ENCODE measurements at places on chromosomes 7 and 10.

GRCh38 chr10:72097448-72098300 is 9.3 kb upstream of the SPOCK2 start:
- DNase-seq: no peak

GRCh38 chr7:155380221-155380861 is 77.6 kb upstream of the EN2 start:
- peak; percentile 28 for DNase-seq

GRCh38 chr10:98285416-98285815 is 17.4 kb upstream of the LOXL4 start:
- DNase-seq: no peak

GRCh38 chr7:605661-606450 is 86.2 kb upstream of the PDGFA start:
- no peak for DNase-seq

DNA sequence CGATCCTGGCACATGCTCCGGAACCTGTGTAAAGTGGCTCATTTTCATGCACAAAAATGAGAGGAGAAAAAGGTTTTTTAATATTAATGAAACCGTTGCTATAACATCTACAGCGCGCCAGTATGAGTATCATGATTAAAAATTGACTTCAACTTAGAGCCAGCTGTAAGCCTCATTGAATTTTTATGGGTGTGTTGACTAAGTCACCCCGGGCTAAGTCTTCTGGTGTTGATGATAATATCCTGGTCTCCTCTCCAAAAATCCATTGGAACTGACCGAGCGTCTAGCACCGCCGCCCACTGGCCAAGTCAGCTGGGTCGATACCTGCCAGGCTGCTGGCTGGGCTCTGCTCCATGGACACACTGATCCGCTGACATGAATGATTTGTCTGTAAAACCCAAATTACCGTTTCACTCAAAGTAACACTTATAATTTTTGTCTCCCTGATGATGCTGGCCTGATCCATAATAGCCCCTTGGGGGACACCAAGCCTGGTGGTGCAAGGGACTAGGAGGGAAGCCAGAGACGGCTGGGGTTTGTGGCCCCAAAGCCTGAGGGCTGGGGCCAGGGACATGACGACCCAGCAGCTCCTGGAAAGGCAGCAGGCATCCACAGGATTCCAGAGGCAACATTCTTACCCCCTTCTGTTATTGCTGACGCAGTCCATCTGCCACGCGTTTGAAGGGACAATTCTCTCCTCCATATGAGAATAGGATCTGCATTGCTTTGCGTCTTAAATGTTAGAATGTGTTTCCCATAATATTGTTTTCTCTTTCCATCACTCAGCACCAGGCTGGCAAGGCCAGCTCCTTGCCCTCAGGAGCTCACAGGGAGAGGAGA is 131.0 kb upstream of the PPP2R2D start:
- DNase-seq: no peak

DNA sequence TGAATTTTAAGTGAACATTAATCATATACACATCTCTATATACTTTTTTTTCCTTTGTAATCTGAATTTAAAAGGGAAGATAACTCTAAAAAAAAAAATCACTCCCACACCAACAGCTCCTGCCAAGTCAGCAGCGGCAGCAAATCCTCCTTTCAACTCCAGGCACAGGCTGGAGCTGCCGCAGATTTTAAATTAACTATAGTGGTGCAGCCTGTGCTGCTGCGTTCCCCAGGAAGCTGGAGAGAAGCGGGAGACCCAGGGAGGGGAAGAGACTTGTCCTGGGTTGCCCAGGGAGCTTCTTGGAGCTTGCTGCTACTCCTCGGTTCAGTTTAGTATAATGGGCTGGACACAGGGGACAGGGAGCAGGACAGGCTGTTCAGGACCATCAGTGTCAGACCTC is 32.6 kb upstream of the HSPB1 start:
- DNase-seq: no peak

DNA sequence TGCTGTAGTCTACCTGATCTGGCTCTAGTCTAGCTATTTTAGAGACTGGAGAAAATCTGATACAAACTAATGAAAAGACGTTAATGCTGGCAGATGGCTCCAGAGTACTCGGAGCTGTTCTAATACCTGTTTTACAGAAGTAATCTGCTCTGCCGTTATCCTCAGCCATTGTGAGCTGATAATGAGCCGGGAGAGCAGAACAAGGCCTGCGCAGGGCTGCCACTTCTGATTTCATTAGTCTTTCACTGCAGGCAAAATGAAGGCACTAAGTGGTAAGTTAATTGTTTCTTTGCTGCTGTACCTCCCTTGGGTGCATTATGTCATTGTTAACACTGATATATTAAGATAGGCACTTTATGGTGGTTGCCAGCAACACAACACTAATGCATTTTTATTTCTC is 456.4 kb upstream of the PFKP start:
- no peak for DNase-seq

- no peak for DNase-seq
These were observed 24.5 kb downstream of the XPNPEP1 start for GRCh38 chr10:109898666-109899355.

DNA sequence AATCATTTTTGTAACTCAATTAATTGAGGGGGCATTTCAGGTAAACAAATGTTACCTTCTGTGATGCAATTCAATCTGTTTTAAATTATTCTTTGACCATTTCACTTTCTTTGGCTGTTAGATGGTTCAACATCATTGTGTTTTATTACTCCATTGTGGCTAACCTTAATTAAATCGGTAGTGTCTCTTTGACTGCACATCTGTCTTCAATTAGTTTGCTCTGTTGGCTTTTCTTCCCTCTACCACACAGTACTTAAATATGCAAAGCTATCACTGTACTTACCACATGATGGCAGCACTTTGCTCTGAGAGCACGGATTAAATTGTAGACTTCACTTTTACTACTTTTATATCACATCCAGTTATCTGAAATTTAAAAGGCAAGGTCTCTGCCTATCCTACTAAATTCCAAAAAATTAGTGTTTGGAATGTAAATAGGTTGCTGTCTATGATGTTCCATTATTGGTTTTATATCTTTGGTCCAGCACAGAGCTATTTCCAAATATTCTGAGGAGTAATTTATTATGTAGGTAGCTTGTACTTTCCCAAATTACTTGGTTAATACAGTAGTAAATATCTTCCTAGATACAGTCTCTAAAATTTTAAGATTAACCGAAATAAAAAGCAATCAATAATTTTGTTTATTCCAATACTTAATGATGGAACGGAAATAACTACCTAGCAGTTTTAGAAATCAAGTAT is 352.0 kb downstream of the PCLO start:
- no peak for DNase-seq

DNA sequence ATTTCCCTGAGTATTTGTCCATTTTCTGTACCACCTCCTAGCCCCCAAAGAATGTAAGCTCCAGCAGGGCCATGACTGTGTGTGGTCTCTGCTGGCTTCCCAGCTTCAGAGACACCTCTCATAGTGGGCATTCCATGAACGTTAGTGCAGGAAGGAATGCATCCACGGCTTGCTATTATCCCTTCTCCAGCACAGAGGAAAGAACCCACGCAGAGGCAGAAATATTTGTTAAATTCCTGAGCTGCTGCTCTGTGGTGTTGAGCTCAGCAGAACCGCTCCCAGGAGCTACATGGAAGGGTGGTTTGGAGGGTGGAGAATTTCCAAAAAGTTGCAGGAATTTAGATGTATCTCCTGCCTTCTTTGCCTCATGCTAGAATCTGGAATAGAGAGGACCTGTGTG is 275.2 kb downstream of the POU6F2 start:
- no peak for DNase-seq

GRCh38 chr7:122268101-122268500 is 36.4 kb downstream of the FEZF1 start:
- no peak for DNase-seq

DNA sequence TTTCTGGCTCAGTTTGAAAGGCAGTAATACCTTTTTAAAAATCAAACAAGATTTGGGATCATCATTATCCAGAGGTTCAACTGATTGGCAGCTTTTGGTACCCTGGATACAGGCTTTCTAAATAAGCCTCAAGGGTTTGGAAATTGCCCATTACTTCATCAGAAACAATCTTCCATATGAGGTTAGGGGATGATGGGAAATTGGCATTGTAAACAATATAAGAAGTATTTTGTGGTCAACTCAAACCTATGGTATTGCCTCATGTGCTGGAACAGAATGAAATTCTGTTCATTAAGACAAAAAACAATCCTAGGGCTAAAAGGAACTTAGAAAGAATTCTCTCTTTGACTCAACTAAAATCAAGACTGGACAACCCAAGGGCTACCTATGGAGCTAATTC is 92.6 kb upstream of the HECTD2 start:
- no peak for DNase-seq

DNA sequence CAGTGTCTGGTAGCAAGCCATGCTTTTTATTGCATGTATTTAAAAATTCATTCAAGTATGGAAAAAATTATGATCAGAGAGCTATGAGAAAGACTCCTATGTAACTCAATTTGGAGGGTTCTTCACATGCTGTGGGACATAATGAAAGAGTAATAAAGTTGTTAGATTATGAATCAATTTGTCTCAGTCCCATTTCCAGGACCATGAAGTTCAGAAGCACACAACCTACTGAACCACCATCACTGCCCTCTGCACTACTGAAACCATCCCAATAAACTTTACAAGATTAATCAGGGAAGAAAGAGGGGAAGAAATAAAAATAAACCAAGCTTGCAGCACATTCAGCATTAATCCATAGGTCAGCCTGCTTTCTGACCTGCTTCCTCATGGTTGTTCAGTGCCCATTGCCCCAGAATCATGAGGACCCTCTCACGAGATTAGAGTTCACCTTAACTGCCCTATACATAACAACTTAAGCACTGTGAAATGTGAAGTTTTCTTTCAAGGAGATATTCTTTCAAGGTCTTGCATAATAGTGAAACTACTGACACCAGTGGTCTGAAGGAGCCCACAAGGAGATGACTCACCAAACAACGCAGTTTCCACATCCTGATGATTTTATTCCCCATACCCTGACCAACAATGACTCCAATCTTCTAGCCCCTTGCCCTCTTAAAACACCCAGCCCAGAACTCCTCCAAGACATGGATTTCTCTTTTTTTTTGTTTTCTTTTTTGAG is 171.5 kb upstream of the ADCY1 start:
- DNase-seq: no peak

- no peak for DNase-seq
These were observed 62.4 kb downstream of the CTTNBP2 start for GRCh38 chr7:117810642-117811512.

DNA sequence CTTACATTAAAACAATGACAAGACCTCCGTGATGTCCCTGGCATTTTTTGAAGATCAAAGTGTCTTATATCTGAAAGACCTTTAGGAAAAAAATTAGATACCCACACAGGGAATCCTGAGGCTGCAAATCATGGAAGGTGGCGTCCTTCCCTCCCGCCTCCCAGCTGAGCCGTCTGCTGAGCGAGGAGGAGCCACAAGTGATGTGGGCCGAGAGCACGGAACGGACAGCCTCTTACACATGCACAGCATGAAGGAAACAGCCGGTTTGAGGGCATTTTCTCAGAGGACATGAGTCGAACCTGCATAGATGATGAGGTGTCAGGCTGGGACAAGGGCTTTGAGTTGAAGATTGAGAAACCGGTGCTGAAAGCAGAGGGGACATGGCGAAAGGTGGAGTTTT is 163.3 kb downstream of the ADARB2 start:
- no peak for DNase-seq

DNA sequence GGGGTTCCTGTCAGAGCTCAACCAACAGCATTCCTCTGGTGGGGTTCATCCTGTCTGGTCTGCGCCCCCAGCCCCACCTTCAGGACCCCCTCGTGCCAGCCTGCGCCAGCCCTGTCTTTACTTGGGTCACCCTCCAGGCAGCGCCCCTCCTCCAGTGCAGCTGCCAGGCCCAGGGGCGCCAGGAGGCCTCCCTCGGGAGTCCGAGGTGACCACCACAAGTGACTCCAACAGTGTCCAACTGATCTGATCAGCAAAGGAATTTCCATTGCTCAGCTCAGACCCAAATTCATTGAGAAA is 10.6 kb downstream of the WDR86 start:
- DNase-seq: no peak

- DNase-seq: no peak
These were observed 122.3 kb upstream of the MDFIC start for GRCh38 chr7:114799628-114800028.

- DNase-seq: no peak
These were observed 4.4 kb upstream of the CDH23 start for GRCh38 chr10:71392292-71392691.

DNA sequence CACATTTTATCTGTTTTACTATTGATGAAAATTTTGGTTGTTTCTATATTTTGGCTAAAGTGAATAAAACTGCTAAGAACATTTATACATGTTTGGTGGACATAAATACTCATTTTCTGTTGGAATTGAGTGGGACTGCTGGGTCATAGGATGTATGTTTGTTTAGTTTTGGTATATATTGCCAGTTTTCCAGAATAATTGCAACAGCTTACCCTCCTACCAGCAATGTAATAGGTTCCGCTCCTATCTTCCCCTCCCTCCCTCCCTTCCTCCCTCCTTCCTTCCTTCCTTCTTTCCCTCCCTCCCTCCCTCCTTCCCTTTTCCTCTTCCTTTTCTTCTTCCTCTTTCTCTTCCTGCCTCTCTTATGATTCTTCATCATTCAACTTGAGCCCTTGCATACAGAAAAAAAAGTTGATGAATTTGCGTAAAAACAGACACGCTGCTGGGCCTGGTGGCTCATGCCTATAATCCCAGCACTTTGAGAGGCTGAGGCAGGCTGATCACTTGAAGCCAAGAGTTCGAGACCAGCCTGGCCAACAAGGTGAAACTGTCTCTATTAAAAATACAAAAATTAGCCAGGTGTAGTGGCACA is 23.5 kb downstream of the VKORC1L1 start:
- DNase-seq: no peak

- no peak for DNase-seq
These were observed 7.6 kb upstream of the BAG3 start for GRCh38 chr10:119643306-119644204.

GRCh38 chr7:142954680-142955268 is 7.4 kb downstream of the KEL start:
- no peak for DNase-seq

GRCh38 chr7:36570528-36571189 is 153.6 kb downstream of the AOAH start:
- no peak for DNase-seq

DNA sequence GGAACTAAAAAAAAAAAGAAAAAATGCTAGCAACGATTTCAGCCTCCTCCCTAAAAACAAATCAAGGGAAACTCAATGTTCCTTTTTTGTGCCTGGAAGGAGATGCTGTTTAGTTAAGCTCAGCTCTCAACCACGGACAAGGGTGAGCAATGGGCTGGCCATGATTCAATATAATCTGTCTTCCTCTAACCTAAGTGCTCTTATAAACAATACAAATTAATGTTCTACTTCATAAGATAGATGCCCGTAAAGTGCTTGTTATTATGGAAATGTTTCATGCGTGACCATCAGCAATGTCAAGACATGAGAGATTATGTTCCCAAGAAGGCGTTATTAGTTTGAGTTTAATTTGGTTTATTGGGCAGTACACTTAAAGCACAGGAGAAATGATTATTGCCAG is 320.3 kb downstream of the SFMBT2 start:
- DNase-seq: no peak

All from central memory CD4-positive, alpha-beta T cell (primary cell).